ENCODE measurements at places on chromosomes 4 and X.

DNA sequence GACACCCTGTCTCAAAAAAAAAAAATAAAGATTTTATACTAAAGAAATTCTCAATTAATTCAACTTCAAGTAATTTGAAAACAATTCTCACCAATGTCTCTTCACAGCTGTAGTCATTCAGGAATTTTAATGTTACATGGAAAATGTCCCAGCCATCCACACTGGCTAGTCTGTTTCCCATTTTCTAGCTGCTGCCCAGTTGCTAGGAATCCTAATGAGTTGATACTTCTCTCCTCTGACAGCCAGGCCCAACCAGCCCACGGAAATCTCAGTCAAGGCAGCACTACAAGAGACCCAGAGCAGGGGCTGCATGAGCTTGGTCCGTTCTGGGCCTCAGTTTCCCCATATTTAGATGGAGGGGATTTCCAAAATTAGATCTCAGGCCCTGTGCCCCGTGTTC is 59.1 kb downstream of the CASP3 start:
- DNase-seq: no peak

- DNase-seq: no peak
These were observed 448.3 kb upstream of the ZFP42 start for GRCh38 chr4:187547316-187547715.

DNA sequence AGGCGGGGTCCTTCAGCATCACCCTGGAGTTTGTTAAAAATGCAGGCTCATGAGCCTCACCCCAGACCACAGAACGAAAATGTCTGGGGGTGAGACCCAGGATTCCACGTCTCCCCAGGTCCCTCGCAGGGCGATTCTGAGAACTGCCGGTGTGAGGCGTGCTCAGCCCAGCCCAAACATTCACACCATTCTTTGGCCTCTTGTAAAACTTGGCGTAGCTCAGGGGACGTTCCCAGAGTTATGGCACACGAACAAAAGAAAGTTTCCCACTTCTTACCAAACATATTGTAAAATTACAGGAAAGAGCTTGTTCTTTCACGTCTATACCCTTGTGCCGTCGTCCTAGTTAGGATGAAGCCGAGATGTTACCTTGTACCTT is 12.9 kb downstream of the CD99 start:
- DNase-seq: no peak

DNA sequence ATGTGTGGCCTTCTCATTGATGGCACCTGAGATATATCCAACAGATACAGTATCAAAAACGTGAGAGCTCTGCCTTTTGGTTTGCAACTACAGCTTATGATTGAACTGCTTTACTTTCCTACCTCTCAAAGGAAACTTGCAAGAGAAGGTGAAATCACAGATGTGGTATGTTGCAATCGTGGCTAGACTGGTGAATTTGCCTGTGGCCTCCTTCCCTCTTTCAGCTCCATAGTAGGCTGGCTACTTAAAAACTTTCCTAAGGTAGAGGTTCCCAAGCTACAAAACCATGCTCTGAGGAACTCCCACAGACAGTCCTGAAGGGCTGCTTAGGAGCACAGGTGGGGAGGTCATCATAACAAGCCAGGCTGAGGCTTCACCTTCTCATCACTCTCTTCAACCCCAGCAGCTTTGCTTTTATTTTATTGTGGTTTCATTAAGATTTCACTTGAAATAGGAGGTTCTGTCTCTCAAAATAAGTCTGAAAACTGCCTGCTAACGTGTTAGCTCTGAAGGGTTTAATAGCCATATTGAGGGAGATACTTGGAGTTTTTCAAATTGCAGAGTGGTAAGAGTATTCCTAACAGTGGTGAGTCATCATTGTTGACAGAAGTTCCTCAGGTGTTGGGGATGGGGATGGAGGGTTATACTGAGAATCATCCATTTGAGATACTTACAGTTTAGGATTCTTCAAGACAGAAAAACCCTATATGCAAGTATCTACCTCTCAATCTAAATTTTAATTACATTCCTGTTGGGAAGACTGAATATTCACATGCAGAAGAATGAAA is 93.5 kb upstream of the UCP1 start:
- DNase-seq: no peak

DNA sequence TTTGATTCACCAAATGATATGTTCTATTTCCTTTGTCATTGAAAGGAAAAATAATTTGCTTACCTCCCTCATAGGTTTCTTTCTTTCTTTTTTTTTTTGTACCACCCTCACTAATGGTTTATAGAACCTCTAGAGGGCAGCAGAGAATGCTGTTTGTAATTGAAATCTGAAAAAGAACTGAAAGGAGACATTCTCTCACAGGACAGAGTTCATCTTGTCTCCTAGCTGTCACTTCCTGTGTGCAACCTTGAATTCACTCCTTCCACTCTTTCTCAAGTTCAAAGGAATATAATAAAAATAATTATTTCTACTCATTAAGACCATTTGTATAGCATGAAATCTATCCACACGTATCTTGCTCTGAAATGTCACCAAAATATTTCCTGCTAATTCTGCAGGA is 51.0 kb downstream of the GUCY1B1 start:
- DNase-seq: peak; percentile 67

- DNase-seq: peak; percentile 97
These were observed 293.1 kb downstream of the CAMK2D start for GRCh38 chr4:113468165-113469022.

- DNase-seq: no peak
These were observed 789.0 kb downstream of the TECRL start for GRCh38 chr4:63620271-63620670.

GRCh38 chr4:41424522-41424921 is 113.4 kb upstream of the LIMCH1 start:
- no peak for DNase-seq

DNA sequence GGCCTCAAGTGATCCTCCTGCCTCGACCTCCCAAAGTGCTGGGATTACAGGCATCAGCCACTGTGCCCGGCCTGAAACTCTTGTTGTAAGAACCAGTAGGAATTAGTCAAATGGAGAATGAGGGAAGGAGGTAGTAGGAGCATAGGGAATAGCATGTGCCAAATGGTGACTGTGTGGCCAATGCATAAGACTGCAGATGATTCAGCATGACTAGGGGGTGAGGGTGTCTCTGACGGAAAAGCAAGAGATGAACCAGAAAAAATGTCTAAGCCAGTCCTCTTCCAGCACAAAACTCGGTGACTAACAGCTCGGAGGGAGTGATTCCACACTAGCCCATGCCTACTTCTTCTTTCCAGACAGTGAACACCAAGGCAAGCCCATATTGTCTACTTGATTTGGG is 58.2 kb upstream of the DUSP21 start:
- peak; percentile 48 for DNase-seq

- no peak for DNase-seq
These were observed 46.0 kb downstream of the EIF2S3 start for GRCh38 chrX:24100713-24101112.

GRCh38 chr4:84583876-84584380 is 1.0 kb downstream of the CDS1 start:
- DNase-seq: no peak

- DNase-seq: no peak
These were observed 69.9 kb upstream of the NKX1-1 start for GRCh38 chr4:1476140-1476513.

DNA sequence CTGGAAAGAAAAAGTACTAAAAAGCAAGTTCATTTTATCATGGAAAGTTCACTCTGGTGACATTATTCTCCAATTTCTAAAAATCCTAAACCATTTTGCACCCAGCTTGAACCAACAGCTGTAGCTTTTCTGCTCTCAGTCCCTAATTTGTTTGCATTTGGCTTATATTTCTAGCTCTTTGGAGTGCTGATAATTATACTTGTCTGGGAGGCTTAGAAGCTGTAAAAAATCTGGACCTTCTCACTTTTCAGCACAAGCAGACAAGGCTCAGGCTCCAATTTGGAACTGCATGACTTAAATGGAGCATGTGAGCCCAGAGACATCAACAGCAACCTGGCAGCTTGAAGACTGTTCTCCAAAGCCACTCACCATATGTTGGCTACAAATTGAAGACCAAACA is 170.9 kb upstream of the PCDH18 start:
- DNase-seq: no peak

DNA sequence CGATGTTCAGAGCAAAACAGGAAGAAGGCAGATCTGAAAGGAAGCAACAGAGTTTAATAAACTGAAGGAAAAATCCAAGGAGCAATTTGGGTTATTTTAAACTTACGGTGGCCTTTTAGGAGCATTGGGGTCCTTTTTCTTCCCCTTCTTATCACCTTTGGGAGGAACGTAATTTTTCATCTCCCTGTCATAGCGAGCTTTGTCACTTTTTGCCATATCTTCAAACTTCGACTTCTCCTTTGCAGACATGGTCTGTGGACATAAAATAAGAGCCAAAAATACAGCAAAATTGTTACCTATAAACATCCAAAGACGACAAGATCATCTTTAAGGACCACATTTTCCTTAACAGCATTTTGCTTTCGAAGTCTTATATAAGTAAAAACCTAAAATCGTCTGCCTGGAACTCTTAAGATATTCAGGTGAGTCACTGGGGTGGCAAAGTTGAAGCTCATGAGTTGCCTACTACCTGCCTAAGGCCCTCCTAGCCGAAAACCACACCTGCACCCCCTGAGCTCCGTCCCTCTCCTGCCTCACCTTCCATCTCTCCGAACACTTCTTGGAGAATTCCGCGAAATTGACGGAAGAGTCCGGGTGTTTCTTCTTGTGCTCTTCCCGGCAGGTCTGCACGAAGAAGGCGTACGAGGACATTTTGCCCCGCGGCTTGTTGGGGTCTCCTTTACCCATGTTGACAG is 1.0 kb downstream of the HMGB2 start:
- DNase-seq: no peak

GRCh38 chr4:8221476-8221875 is 22.4 kb downstream of the SH3TC1 start:
- peak; percentile 29 for DNase-seq

DNA sequence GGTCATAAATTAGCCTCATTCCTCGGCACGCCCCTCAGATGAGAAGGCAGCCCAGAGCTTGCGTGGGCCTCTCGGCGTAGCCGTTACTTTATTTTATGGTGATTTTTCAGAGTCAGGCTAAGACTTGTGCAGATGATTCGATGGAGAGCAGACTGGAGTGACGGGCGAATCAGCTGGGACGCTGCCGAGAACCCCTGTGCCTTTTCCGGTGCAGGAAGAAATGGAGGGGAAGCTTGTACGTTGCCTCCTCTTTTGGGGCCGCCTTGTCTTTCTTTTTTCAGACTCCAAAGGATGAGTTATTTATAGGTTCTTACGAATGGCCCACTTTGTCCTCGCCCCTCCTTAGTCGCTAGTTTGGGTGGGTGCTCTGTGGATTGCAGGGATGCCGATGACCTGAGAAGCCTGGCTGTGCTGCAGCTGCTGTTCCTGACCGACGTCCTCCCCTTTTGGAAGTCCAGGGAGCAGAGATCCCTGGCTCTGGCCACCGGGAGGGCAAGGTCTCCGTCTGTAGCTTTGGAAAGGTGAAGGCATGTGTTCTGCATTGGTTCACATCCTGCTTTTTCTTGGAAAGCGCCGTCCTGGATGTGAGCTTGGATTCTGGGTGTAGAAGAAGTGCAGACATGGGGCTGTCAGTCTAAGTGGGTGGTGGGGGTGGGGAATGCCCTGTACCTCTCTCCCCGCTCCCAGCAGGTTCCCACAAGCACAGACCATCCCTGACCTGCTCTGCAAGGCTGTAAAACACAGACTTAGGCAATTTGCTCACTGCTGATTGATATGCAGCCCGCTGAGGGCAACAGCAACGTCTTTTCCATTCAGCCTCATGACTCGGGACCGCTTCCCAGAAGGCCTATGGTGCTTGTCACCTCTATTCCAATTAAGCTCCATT is 9.3 kb downstream of the SORCS2 start:
- DNase-seq: no peak

DNA sequence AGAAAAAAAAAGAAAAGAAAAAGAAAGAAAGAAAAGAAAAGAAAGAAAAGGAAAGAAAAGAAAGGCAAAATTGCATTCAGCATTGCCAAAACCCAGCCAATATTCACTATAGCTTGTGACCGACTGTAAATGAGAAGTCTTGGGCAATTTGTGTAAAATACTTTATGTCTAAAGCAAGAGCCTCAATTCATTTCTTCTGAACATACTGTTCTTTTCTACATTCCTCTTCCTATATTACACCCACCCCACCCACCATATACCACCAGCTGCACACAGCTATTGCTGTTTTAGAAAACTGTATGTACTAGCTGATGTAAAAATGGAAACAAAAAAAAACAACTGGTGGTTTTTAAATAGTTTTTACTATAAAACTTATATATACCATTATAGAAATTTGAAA is 156.9 kb upstream of the TTC29 start:
- no peak for DNase-seq
